ENCODE measurements at places on chromosomes 3 and 15.
A peak's percentile ranks its signal among the peaks of the same experiment; 100 is the strongest.

DNA sequence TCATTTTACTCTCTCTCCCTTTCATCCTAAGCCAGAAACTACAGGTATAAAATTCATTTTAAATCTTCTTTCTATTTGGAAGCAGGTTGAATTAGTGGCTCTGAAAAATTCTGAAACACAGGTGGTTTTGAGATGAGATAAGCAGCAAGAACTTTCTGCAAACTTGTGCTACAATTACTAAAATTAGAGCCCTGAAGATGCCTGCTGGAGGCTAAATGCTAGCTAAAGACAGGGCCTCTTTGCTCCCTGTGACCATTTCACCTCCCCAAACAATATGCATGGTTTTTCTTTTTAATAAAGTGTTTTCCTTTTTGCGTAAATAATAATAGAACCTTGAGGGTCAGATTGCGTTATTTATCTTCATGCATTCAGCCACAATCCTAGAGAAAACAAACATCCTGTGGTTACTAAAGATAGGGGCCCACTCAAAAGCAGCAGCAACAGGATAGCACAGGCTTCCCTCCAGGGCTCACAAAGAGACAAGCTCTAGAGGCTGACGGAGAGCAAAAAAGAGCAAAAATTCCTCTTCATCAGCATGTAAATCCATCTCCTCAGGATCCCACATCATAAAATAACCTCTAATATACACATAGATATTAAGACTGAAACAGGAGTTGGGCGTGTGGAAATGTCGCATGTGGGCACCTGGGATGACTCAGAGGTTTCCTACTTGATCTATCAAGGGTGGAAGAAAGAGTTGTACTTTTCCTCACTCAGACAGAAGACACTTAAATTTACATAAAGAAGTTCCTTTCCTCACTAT is 26.5 kb upstream of the CP start:
- ATAC-seq: no peak

GRCh38 chr3:27521179-27521871 is 37.1 kb upstream of the SLC4A7 start:
- peak; percentile 95 for ATAC-seq

GRCh38 chr15:34609102-34610057 is 25.9 kb upstream of the GOLGA8B start:
- ATAC-seq: no peak

DNA sequence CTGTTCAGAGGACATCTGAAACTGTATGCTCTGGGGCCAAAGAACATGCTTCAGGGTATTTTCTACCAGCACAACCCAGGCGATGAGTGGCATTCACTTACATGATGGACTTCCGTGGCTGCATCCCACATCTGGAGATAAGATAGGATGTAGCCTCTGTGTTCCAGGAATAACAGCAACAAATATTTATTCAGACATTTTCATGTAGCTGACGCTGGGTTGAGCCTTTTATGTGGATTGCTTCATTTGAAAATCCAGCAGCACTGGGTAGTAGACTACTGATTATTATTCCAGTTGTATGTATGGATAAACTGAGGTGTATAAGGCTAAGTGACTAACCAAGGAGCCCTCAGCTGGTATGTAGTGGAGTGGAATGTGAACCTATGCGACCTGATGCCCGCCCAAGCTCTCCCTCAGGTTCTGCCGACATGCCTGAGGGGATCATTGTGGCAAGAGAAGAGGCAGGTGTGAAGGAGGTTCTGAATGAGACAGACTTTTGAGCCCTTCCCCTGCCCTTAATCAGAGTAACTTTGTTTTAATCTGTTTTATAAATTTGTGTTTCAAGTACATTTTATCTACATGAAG is 25.9 kb upstream of the ABHD10 start:
- ATAC-seq: peak; percentile 25

- no peak for ATAC-seq
Measured at GRCh38 chr3:189058071-189058470, 113.7 kb upstream of the TPRG1 start.

- ATAC-seq: no peak
Measured at GRCh38 chr3:9685216-9686049, 18.2 kb upstream of the CPNE9 start.

DNA sequence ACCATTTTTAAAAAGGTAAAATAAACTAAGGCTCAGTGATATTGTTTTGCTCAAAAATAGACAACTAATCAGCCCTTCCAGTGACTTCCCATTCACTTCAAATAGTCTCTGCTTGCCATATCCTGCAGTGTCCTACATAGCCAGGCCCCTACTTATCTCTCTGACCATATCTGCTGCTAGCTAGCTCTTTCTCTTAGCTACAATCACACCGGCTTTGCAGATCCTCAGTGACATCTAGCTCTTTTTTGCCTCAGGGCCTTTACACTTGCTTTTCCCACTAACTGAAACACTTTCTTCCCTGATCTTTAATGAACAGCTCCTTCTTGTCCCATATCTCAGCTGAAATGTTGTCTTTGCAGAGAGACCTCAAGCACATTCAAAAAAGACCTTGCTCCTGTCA is 161.3 kb downstream of the IL5RA start:
- no peak for ATAC-seq

DNA sequence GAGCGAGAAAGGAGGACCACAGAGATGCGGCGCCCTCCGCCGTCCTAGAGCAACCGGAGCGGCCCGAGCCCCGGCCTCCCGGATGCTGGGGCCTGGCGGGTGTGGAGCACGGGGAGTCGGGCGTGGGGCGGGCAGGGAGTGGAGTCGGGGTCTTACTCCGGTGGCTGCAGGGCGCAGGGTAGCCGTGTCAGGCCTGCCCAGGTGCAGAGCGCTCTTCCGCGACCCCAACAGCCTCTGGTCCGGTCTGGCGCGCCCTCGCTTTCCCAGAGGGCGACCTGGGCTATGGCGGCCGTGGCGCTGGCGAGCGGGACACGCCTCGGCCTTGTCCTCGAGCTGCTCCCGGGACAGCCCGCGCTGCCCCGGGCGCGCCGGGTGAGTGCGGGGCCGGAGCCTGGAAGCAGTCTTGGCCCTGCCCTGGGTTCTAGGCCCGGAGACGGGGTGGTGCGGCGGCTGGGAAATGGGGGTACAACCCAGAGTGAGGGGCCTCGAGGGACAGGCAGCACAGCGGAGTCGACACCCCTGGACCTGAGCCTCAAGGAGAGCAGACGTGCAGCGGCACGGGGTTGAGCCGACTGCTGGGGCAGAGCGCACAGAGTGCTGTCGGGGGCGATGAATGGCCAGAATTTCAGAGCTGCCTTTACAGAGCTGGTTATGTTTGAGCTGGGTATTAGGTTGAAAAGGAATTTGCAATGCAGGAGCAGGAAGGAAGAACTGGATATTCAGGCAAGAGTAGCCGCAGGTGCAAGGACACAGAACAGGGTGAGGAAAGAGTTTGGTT is at the start of gene ZNF662:
ZNF662 (plus strand) TSS at position 73 of the 778 bp plus-strand sequence. CDS start 1,973 bp downstream, outside the sequence.
- ATAC-seq: no peak

Measured in motor neuron (in vitro differentiated cells).